ENCODE measurements at places on chromosomes 3 and 15.
A peak's percentile ranks its signal among the peaks of the same experiment; 100 is the strongest.

- no peak for DNase-seq
Measured at GRCh38 chr15:38829086-38829485, 264.5 kb upstream of the RASGRP1 start.

GRCh38 chr3:125141596-125142419 is 70.7 kb downstream of the SLC12A8 start:
- DNase-seq: peak; percentile 67

GRCh38 chr3:39378088-39378487 is 5.1 kb upstream of the SLC25A38 start:
- DNase-seq: peak; percentile 6

- DNase-seq: no peak
Measured at GRCh38 chr3:180036092-180036670, 556 bp downstream of the PEX5L start.

DNA sequence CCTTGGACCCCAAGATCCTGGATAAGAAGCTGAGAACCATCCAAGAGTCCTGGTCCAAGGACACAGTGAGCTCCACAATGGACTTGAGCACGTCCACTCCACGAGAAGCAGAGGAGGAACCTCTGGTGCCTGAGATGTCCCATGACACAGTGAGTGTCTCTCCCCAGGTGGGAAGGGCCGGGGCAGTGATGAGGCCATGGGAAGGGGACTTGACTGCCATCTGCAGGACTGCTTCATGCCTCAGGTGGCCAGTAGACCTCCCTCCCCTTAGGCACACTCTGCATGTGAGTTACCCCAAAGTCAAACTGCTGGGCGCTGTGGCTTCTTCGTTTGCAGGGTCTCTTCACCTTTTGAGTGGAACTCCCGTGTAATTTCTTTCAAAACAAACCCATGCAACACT is 59.7 kb downstream of the CCDC33 start:
- DNase-seq: no peak

DNA sequence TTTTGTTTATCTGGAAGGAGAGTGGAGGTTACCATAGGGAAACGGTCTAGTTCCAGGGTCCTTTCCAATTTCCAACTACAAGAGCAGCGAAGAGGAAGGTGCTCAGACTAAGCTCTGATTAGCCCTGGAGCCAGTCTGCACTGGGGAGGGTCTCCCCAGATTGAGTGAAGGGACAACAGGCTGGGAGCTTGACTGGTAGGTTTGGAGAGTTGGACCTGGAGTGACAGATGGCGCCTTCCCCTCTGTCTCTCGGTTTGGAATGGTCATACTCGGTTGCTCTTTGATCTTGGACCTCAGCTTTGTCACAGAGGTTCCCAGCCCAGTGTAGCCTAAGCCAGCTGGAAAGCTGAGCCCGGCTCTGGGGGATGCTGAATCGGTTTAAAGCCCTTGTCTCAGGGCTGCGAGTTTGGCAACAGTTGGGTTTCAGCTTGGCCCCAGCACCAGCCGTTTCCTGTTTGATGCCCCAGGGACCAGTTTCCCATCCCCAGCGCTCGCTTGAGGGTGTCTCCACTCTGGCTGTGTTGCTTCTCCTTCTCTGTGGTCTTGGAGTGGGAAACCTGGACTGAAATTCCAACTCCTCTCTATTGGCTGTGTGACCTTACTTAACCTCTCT is 53.1 kb upstream of the ULK4 start:
- peak; percentile 60 for DNase-seq

DNA sequence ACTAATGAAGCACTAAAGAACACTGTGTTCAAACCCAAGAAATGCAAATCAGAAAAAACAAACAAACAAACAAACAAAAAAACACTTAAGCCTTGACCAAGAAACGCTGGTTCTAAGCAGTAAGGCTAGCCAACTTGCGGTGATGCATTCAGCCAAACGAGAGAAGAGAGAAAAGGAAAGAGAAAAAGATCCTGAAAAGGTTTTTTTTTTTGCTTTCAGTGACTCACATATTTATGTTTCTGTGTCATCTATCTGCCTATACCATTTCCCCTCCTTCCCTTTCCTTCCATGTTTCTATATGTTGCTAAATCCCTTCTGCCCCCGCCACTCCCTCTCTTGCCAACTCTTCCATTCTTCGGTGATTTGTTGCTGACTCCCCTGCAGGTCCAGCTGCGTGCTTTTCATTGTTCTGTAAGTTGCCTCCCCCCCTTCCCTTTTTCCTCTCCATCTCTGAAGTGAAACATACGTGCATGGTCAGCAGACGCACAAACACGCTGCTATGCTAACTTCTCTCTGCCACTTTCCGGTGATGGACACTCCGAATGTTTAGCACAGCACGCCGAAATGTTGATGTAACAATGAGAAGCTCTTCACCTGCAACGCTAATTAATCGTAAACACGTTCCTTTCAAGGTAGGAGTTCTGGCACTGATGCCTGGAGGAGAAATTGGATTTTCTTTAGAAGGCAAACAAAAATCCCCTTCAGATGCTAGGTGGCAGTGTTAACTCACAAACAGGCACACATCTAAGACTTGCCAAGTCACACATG is 154.4 kb downstream of the TUSC7 start:
- no peak for DNase-seq

DNA sequence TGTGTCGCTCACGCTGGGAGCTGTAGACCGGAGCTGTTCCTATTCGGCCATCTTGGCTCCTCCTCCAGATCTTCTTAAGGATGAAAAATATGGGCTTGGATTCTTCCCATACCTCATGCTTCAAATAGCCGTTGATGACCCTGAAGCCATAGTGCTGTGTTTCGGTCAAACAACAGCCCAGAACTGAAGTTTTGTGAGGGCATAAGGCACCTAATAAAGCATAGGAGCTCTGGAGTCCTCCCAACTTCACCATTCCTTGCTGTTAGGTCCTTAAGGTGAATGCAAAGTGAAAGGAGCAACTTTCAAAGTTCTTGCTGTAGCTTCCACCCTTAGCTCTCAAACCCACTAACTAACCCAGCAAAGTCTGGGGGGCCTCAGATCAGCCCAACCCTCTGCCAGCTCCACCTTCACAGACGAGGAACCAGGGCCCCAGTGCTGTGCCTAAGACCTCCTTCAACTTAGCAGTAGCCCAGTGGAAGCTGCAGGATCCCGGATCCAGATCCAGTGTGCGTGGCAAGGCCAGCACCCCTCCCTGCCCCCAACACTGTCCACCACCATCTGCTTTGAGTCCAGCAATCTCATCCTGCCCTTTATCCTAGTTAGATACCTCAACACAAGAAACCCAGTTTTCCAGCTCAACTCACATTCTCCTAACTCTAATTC is at the start of gene GRK7:
GRK7 (plus strand) TSS at position 321 of the 663 bp plus-strand sequence. CDS start 14,877 bp downstream, outside the sequence.
- no peak for DNase-seq

DNA sequence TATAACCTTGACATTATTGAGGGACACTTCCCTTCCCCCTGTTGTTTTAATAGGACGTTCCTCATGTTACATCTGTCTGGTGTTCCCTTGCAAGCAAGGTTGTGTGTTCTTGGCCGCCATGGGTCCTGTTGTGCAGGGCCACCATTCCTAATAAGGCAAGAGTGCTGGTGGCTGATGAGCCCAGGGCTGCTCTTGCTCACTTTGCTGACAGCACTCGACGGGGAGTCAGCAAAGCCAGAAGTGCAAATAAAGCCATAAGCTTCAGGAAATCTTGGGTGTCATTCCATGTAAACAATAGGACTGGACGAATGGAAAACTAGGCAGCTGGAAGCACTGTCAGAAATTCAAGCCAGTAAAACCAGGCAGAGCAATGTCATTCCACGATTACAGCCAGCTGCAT is 75.8 kb downstream of the SQOR start:
- no peak for DNase-seq

- no peak for DNase-seq
Measured at GRCh38 chr3:150351398-150351797, 56.7 kb upstream of the TSC22D2 start.

DNA sequence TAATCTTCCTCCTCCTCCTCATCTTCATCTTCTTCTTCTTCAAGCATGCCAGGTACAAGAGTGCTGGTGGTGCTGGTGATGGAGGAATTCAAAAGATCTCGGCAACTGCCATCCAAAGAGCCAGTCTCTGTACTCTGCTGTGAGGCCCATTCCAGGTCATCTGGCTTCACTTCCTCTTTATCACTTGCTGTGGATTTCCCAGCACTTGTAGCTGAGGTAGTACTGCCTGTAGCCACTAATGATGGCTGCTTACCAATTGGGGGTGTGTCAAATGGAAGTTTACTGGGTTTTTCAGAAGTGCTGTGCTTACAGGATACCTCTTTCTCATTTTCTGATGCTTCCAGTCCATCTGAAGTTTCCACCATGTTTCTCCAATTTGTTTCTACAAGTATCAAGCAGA is 28.8 kb upstream of the SHC4 start:
- peak; percentile 38 for DNase-seq
